Fibroblast of skin of left quadriceps (primary cell): ENCODE measurements at places on chromosomes 6 and 20.

DNA sequence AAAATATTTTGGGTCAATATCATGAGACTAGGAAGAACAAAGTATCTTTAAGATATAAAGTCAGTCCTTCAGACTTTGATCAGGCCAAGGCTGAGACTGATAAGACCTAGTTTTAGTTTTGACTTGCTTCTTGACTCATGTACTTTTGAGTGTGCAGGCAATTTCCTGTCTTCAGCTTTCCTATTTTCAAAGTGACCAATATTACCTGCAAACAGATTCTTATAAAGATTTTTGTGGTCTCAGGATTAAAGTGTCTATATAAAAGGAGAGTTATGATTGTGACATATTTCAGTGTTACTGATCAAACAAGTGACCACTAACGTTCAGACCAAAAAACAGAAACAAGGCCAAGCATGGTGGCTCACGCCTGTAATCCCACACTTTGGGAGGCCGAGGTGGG, 36.0 kb upstream of the AKIRIN2 start:
- DNase-seq = no peak

DNA sequence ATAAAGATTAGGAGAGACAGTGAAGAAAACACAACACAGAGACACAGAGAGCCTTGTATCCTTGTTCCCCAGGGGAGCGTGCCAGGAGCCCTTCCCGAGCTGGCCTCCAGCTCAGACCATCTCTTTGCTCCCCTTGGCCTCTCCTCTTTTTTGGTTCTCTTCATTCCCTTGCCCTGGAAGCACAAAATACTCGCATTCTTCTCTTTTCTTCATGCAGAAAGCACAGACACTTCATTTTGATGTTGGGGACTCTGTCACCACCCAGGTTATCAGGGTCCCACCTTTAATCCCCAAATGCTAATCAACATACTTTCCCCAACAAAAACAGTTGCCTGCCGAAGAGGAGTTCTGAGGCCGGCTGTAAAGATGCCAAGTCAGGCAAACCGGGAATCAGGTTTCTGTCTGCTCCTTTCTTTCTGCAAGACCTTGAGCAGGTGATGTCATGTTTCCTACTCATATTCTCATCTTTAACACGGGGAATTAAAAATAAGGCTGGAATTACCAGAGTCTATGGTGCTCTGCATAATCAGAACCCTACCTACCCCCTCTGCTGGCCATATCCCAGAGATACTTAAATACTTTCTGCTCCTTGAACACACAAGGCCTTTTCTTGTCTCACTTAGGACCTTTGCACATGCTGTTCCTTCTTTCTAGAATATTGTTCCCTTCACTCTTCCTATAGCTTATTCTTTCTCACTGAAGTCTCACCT, 21.7 kb downstream of the TGM6 start:
- peak; percentile 10 for DNase-seq

DNA sequence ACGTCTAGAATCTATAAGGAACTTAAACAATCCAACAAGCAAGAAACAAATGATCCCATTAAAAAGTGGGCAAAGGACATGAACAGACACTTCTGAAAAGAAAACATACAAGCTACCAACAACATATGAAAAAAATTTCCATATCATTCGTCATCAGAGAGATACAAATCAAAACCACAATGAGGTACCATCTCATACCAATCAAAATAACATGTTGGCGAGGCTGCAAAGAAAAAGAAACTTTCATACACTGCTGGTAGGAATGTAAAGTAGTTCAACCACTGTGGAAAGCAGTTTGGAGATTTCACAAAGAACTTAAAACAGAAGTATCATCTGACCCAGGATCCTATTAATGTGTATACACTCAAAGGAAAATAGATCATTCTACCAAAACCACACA, 243.9 kb upstream of the RUNX2 start:
- no peak for DNase-seq

DNA sequence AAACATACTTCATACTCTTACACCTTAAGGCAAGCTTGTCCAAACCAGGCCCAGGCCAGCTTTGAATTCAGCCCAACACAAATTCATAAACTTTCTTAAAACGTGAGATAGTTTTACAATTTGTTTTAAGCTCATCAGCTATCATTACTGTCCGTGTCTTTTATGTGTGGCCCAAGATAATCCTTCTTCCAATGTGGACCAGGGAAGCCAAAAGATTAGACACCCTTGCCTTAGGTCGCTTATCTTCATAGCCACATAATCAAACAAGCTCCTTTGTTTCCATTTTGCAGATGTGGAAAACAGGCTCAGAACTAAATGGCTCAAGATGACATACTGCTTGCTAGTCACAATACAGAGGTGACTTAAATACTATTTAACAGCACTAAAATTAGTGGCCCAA, 6.0 kb downstream of the SALL4 start:
- no peak for DNase-seq

GRCh38 chr6:165833355-165833754, 170.3 kb upstream of the PDE10A start:
- DNase-seq = no peak

DNA sequence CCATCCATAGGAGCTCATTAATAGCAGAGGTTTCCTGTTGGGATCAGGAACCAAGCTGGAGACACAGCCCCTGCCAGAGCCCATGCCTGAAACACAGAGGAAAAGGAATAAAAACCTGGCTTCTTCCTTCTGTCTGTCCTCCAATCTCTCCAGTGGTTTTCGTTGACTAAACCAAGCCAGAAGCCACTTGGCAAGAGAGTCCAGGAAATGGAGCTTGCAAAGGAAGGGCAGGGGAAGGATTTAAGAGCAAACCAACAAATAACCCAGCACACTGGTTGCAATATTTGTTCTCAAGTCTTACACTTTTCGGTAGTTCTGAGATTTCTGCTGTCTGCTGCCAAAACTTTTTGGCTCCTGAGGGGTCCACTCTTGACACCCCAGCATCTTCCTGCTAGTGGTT, 137.0 kb upstream of the BMP2 start:
- DNase-seq = no peak

DNA sequence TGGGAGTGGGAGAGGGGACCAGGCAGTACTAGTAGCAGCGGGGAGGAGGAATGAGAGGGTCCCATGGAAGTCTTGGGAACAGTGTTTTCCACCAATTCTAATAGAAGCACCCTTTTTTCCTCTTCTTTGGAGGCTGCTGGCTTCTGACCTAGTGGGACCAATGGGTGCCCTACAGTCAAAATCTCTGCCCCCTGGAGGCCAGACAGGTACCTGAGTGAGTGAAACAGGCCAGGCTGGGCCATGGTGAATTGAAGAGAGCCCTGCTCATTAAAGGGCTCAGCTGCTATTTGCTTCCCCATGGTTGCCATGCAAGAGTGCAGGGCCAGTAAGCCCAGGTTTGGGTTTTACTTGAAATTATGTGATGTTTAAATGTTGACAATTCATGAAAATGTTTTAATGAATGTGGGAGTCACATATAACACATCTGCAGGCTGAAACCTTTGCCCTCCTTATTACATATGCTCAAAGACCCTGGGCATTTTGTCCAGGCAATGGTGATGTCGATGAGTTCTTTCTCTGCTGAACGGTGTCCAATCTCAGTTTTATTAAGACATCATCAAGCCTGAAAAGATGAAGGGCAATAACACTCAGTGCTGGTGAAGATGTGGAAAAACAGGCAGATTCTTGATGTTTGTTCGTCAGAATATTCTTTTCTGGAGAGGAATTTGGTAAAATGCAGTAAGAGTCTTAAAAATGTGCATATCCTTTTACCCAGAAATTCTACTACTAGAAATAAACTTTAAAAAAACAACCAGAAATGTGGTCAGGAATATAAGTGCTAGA, 42.3 kb upstream of the OCSTAMP start:
- DNase-seq = no peak

DNA sequence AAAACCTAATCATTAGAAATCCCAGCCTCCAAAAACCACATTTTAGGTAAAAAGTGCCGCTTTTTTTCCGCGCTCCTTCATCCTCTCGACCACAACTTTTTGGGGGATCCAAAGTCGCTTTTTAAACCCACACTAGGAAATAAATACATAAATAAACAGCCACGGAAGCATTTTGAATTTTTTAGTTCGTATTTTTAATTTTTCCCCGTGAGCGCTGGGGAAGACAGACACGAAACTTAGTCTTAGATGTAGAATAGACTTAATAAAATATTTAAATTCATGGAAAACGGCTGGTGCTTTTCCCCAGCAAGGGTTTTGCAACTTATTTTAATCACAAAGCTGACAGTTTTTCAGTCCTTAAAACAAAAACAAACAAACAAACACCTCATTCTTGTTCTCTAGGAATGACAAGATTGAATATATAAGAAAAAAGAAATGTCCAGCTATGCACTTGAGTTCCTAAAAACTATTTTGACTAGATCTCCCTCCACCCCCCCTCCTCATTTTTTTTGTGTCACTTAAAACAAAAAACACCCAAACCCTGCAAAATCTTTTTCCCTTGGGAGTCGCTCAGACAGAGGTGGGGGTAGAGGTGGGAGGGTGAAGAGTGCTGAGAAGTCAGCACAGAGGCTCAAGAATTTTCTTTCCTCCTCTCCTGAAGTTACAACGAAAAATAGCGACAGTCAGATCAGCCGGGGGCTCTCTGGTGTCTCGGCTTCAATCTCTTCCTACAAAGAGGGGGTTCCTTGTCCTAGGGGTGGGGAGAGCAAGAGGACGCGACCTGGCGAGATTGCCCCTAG, 43.4 kb upstream of the SUPT3H start:
- DNase-seq = no peak

DNA sequence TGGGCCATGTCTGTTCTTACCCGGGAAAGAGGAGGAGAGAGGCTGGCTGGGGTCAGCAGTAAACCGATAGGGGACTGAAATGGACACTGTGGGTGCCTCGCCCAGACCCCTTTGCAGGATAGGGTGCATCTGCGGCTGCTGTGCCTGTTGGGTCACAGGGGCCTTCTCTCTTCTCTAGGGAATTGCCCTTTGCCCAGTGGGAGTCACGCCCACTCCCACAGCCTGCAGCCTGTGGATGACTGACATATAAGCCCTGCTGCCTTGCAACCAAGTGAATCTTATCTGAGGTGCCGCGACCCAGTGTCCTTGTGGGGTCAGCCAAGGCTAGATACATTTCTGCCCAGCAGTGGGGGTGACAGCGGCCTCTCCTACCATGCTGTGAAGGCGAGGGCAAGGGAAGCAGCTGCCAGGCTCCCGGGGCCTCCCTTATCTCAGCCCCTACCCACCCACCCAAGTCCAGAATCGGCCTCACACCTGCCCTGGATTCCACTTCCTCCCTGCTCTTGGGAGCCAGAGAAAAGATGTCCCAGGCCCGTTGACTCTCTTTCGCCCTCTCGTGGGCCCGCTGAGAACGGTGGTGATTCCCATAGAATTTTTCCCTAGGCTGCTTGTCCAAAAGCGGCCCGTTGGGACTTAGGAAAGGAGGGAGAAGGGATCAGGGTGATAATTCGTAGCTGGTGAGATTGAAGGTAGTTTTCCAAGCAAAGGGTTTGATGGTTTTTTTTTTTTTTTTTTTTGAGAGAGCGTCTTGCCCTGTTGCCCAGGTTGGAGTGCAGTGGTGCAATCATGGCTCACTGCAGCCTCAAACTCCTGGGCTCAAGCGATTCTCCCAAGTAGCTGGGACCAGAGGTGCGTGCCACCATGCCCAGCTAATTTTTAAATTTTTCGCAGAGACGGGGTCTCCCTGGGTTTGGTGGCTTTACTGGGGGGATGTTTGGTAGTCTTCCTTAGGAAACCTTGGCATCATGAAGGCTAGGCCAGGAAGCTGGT, 76.4 kb upstream of the RNF24 start:
- no peak for DNase-seq

DNA sequence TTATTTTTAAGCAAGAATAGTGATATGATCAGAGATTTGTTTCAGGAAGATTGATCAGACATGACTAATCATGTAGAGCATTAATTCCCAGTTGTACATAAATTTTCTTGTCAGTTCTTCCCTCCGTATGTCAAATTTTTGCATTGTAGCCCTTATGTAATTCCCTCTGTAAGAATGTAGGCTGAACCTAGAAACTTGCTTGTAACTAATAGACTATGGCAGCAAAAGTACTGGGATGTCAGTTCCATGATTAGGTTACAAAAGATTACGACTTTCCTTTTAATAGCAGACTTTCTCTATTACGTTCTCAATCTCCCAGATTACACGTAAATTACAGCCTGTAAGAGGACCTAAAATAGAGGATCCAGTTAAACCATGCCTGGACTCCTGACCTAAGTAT, 79.4 kb upstream of the EPHA7 start:
- DNase-seq = no peak

DNA sequence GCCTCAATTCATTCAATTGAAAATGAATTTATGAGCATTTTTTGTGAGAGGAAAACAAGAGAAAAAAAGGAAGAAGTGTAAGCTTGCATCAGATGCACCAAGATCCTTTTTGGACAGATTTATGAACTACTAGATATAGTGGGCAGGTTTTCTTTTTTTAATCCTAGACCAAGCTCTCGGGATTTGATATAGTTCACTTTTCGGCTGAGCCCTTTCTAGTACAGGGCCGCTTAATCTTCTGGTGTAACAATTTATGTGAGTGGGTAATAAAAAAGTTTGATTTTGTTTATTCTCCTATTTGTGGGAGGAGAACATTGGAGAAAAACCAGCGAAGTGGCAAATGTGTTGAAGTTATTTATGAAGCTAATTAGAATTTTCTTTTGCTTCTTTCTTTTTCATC, 538.0 kb downstream of the UTRN start:
- DNase-seq = no peak

GRCh38 chr20:59068534-59068933, 25.9 kb upstream of the PRELID3B start:
- no peak for DNase-seq

DNA sequence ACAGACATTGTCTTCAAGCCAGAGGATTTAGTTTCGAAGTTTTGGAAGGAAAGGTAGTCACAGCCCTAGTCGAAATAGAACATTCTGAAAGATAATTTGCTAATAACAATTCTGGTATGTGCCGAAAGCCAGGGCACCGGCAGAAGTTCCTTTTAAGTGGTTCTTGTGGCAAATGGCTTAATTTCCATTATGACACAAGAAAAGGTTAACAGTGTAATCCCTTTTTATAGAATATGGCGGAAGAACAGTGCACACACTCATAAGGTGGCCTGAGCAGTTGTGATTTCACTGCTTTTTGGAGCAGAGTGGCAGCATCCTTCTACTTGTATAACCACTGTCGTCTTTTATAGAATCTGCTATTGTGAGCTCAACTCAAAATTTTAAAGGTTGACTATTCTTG, 152.4 kb downstream of the SASH1 start:
- DNase-seq = no peak

DNA sequence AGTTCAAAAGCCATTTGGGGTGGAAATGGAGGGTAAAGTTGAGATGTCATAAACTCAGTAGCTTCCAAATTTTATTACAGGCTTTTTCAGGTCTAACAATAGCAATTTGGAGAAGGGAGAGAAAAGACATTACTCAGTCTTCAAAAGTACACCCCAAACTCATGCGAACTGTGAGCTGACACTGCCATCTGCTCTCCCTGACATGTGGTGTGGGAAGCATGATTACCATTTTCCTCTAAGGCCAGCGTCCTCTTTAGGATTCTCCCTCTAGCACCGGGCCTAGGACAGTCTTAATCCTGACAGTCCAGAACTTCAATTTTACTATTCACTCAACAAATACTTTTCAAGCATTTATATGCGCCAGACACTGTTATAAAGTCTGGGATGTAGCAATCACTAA, 536.0 kb upstream of the JARID2 start:
- no peak for DNase-seq

- DNase-seq = no peak
Measured at GRCh38 chr20:33606118-33606771, 55.9 kb upstream of the C20orf144 start.
